ENCODE measurements at places on chromosomes 7 and 10.

DNA sequence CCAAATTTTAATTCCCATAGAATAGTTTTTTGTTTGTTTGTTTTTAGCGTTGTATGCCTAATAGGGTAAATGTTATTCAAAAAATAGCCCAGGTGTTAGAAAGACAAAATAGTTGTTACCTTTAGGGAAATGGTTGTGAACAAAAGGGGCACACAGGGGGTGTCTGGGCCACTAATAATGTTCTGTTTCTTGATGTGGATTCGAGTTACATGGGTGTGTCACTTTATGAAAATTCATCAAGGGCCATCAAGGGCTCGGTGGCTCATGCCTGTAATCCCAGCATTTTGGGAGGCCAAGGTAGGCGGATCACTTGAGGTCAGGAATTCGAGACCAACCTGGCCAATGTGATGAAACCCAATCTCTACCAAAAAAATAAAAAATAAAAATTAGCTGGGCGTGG lies 531.8 kb upstream of the C7orf33 start:
- no peak for ATAC-seq

DNA sequence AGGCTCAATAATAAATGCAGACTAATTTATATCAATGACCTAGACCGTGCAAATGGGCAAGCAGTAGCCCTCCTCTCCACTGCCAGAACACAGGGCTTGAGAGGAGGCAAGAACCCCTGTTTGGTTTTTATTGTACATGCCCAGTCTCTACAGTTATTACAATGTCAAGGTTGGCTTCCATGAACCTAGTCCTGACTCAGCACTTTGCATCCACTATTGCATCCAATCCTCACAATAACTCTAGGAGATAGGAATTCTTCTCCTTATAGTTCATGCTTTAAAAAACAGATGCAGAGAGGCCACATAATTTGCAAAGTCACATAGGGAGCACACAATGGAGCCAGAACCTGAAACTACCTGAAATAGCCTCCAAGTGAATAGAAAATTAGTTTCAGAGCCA lies 7.0 kb upstream of the COL13A1 start:
- ATAC-seq: no peak

DNA sequence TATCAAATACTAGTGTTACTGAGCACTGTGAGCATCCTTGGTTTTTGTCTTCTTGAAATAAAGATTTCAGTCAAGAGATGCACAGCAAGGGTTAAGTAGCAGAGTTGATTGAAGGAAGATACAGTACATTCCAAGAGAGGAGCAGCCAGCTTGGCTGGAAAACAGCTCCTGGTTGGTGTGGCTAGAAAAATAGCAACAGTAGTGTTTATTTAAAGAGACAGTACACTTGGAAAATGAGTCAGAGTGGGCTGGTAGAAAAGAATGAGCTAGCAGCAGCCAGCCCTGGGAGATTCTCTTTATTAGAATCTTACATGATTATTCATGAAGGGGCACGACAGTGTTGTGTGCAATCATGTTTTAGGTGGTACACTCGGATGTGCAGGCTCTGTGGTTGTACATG lies 1016.4 kb upstream of the SORCS1 start:
- no peak for ATAC-seq

- no peak for ATAC-seq
These were observed 516.0 kb downstream of the REEP3 start for GRCh38 chr10:64037071-64037661.

- no peak for ATAC-seq
These were observed 110.4 kb downstream of the RNF216 start for GRCh38 chr7:5671046-5671445.

- ATAC-seq: peak; percentile 23
These were observed 20.3 kb upstream of the HYAL4 start for GRCh38 chr7:123824754-123825067.

DNA sequence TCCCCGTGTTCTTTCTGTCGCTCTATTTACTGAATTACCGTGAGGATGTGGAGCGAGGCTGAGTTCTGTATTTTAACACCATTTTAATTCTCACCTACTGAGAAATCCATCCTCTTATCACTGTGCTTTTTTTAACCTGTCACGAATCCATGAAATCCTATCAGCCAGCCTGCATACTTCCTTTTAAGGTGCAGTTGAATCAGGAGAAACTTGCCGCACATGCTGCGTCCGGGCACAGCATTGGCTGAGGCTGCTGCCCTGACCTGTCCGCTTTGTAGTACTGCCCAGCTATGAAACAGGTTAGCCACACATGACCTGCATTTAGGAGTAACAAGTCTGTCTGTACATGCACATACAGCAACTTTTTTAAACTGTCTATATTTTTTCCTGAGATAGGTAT lies 82.5 kb downstream of the EGFR start:
- ATAC-seq: no peak

GRCh38 chr7:13231216-13231615 lies 543.8 kb downstream of the ARL4A start:
- ATAC-seq: no peak

GRCh38 chr7:78535655-78536054 lies 737.1 kb downstream of the PHTF2 start:
- no peak for ATAC-seq

- no peak for ATAC-seq
These were observed 168.7 kb upstream of the LYZL1 start for GRCh38 chr10:29120216-29120615.

DNA sequence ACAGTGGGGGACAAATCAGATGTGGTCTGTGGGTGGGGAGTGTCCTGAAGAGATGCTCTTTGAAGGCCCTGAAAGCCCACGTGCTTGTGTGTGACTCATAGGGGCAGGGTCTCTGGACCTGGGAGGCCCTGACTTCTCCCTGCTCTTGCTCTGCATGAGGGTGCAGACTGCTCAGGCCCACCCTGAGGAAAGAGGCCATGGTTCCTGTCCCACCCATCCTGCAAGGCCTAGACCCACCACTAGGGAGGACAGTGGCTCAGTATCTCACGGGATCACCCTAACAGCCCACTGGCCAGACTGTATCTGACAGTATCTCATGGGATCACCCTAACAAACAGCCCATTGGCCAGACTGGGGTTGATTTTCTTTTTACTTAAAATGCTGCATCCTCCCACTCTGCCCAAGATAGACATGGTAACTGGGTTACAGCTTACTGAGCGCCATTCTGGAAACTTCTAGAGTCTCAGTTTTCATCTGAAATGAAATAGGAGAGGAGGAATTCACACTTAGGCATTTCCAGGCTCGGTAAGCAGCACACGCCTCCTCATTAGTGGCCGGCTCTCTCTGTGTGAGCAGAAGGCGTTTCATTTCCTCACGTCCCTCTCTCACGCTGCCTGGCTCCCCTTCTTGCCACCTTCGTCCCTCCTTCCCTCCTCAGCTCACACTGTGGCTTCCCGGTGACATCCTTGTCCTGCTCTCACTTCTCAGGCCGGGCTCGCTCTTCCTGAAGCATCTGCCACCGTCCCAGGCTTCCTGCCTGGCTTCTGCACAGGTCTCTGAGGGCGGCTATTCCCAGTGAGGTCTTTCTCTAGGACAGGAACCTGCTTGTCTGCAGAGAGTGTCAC lies 242.6 kb downstream of the GLRX3 start:
- ATAC-seq: no peak

DNA sequence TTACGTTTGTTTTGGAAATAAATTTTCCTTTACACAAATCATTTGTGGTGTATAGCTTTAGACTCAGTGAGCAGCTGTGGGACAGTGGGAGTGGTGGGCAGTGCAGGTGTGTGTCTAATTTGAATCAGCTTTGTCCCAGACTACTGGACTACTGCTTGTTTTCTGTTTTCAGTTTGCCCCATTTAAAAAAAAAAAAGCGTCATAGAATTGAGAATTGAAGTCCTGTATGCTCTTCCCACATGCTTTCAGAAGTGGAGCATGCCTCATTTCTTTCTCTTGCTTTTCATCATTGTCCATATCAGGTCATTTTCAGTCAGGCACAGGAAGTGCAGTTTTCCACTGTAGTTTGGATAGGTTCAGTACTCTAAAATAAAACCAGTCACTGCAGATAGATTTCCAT lies 66.1 kb downstream of the SHH start:
- peak; percentile 9 for ATAC-seq

DNA sequence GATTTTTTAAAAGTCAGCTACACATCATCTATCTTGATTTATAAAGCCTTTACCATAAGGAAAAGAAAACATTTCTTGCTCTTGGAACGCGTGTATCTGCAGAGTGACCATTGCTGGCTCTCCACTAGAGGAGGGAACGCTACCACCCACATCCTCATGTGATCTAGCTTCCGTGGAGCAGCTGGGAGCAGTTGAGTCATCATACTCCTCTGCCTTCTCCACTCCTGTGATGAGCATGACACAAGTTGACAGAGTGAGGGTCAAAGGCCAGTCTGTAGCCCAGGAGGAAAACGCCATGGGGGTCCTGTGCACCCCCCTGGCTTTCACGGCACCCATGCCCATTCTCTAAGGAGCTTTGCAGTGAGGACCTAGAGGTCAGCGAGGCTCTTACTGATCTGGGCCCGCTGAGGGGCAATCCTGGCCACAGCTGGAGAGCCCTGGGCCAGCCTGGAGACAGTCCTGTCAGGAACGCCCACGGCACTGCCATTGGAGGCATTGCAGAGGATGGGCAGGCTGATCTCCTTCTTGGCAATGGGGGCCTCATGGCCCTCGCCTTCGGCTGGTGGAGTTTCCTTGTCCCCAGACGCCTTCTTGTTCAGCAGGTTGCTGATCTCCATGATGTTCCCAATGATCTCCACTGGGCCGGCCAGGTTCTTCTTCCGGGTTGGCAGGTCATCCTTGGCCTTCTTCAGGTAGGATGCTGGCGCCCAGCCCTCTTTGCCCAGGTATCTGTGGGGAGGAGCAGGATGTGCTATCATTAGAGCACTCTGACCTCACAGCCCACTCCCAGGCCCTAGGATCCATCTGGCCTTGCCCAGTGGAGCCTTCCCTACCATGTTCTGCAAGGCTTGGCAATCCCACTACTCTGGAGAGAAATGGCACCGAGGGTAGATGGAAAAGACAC lies 119.2 kb downstream of the NEURL1 start:
- ATAC-seq: no peak

DNA sequence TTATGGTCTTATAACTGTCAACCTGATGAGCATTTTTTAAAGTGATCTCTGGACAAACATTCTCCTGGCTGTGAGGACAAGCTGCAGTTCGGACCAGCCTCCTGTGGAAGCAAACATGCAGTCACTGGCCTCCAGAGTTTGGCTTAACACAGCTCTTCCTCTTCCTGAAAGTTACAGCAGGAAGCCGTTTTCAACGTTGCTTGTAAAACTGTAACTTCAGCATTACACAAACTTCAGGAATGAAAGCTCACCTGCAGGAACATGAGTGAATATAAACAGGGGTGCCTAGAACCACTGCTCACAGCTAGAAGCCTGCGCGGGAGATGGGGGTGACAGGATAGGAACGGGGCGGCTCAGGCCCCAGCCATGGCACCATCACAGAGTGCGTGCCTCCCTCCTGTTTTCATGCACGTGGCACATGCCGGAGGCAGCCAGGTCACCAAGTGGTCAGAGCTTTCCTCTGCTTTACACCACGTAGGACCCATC lies 292.9 kb upstream of the PITRM1 start:
- no peak for ATAC-seq

DNA sequence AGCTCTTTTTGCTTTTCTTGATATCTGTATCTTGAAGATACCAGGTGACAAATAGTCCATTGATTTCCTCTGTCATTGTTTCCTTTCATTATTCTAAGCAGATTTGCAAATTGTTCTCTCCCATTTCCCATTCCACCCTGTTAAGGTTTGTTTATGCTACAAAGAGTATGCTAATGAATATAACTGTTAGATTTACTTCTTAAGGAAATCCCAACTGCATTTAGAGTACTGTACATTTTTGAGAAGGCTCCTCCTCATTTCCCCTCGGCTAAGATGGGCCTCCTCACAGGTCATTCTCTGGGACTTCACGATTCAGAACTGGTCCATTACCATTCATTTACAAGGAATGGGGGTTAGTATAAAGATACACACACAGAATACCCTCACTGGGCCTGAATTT lies 15.6 kb downstream of the AUTS2 start:
- ATAC-seq: no peak

- ATAC-seq: peak; percentile 4
These were observed 1.0 kb upstream of the NRP1 start for GRCh38 chr10:33335551-33335800.

DNA sequence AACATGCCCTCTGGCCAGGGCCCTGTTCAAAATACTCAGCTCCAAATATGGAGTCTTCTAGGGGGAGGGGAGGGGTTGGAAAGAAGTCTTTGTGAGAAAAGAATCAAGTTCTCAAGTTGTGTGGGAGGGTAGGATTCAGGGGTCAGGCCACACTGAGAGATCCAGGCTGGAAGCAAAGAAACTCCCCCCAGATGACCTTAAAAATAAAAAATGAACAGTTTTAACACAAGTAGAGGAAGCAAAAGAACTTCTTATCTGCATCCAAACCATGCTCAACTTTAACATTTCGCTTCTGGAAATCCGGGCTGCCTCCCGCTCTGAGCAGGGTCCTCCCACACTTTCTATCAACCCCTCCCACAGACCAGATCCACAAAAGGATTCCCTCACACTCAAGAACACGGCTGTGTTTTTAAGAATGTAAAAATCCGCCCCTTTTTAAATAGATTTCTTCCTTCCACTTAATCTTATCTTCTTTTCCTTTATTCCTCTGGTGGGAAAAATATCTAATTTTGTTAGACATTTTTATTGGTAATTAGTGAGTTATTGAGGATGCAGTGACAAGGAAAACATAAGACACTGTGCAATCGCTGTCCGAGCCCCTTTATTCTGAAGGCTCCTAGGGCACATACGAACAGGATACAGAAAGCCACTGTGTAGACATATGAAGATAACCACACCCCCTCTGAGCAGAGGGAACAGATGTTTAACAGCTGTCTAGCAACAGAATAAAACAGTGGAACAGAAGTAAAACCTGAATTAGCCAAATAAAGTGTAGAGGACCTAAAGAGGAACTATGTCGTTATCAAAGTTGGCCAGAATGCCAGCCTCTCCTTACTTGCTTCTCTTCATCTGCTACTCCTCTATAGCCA lies 43.8 kb downstream of the CYTH3 start:
- ATAC-seq: no peak

GRCh38 chr10:89163265-89163995 lies 43.7 kb downstream of the CH25H start:
- peak; percentile 95 for ATAC-seq

DNA sequence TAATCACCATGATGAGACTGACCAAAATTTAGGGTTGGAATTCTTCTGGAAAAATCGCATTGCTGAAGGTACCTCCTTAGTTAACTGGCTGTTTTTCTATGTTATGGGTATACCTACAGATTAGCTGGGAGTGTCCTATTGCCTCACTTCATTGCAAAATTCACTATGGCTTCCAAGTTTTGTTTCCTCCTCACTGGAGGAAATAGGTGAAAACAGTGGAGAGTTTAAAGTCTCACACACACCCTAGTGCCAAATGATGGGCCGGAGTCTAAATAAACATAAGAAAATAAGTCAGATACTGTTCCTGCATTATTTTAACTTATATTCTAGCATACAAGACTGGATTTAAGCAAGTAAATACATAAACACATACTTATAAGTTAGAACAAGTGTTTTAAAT lies 98.2 kb downstream of the AHR start:
- no peak for ATAC-seq

GRCh38 chr7:47180516-47180826 lies 401.4 kb downstream of the TNS3 start:
- no peak for ATAC-seq
